ENCODE measurements at places on chromosomes 6 and 20.

- DNase-seq = no peak
Measured at GRCh38 chr6:81552644-81553043, 199.8 kb downstream of the TENT5A start.

DNA sequence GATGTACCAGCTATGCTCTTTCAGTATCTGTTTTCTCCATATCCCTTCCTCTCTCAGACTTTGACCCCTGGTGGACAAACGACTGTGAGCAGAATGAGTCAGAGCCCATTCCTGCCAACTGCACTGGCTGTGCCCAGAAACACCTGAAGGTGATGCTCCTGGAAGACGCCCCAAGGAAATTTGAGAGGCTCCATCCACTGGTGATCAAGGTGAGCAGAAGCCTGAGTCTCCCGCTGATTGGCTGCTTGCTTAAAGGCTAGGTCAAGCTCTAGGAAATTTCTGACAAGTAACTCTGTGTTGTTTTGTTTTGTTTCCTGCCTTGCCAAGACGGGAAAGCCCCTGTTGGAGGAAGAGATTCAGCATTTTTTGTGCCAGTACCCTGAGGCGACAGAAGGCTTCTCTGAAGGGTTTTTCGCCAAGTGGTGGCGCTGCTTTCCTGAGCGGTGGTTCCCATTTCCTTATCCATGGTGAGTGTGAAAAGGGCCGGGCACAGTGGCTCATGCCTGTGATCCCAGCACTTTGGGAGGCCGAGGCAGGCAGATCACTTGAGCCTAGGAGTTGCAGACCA, 28.6 kb downstream of the C6orf89 start:
- peak; percentile 54 for DNase-seq

DNA sequence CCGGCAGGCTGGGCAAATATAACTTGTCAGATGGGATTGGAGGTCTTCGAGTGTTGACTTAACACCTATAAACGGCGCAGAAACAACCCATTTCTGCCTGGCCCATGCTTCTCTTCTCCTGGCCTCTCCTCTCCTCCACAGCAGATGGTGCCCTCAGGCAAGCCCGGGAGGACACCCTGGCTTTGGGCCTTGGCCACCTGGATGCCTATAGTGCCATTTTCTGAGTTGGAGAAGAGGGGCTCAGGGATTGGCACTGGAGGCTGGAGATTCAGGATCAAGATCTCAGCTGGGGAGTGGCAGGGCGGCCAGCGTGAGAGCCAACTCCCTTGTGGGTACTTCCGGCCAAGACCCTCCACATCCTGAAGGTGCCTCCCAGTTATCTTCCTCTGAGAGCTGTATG, 211.9 kb upstream of the PMEPA1 start:
- no peak for DNase-seq

- DNase-seq = no peak
Measured at GRCh38 chr20:61600016-61600415, 348.0 kb downstream of the CDH4 start.

GRCh38 chr6:116060572-116061283, at the start of gene FRK:
FRK (minus strand) TSS chr6:116060891; CDS start chr6:116060311, 580 bp downstream.
- no peak for DNase-seq

All from CD4-positive, alpha-beta T cell treated with Interleukin-21 for 1 hour (primary cell).